ENCODE measurements at places on chromosomes 4 and X.

DNA sequence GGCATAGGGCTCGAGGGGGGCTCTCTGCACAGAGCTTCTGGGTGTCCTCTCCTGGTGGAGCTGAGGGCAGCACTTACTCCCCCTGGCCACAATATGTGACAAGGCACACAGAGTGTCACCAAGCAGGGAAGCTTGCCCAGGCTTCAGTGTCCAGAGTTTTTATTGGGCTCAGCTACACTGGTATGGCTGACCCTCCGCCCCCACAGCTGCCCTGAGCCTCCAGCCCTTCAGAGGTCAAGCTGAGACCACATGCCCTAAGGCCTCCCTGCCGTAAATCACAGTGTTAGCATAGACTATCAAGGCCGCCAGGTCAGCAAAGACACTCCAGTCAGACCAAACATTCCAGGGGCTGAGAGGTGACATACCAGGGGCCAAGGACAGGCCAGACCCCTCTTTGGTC lies 59.0 kb downstream of the EVC start:
- no peak for DNase-seq

DNA sequence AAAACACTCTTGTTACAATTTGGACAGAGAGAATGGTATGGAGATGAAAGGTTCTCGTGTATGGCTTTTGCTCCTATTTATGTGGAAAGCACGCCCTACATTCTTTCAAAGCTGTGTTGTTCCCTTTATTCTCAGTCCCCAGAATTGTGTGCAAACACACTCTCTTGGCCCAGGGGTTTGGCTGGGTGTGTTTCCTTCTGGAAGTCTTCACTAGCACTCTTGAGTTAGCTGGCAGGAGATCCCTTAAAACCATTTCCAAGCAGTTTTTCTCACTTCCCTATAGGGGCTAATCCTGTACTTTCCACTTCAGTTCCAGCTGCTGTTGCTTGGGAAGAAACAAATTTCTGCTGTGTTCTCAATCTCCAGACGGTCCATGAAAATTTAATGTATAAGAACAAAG lies 35.1 kb downstream of the FHL1 start:
- no peak for DNase-seq

DNA sequence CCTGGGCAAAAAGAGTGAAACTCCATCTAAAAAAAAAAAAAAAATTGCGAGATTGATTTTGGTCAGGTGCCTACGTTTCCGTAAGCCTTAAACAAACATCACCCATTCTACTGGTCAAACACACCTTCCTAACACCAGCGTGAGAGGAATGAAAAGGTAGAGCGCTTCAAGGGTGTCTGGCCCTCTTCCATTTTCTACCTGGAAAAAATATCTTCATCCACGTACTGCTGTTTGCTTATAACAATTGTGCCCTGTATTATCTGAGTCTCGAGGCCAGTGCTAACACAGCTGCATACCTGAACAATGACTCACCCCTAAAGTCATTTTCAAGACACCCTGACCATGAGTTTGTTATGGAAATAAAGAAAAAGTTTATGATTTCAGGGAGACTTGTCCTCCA lies 13.9 kb downstream of the TMSB4X start:
- DNase-seq = no peak

GRCh38 chr4:153595894-153596601 lies 88.0 kb upstream of the TLR2 start:
- no peak for DNase-seq

- no peak for DNase-seq
Observed at GRCh38 chr4:83089410-83090157, 24.9 kb downstream of the PLAC8 start.

All from activated CD8-positive, alpha-beta memory T cell treated with anti-CD3 and anti-CD28 coated beads for 48 hours (primary cell).